IMR-90 (cell line): ENCODE measurements at places on chromosomes 5 and 9.
A peak's percentile ranks its signal among the peaks of the same experiment; 100 is the strongest.

- DNase-seq, result no peak
These were observed 3.1 kb downstream of the LHX3 start for GRCh38 chr9:136201609-136202453.

DNA sequence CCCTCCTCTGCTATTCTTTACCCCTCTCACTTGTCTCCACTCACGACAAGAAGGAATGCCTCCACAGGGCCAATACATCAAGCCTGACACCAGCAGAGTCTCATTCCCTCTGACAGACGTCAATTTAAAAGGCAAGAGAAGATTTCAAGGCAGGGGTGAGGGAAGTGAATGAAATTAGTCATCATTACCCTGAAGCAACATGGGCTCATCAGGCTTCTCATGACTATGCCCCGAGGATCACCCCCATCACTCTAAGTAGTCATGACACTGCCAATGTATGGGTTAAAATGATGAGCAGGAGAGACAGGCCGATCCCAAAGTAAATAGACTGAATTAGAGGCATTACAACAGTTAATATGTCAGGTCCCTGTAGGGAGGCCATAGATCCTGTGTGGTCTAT is 504.4 kb downstream of the TLE4 start:
- DNase-seq, result no peak

DNA sequence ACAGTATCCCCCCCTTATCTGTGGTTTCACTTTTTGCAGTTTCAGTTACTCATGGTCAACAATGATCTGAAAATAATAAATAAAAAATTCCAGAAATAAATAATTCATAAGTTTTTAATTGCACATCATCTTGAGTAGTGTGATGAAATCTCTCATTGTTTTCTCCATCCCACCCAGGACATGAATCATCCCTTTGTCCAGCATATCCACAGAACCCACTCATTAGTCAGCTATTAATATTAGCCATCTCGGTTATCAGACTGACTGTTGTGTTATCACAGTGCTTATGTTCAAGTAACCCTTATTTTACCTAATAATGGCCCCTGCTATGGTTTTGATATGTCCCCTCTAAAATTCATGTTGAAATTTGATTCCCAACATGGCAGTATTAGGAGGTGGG is 40.7 kb downstream of the FAM114A2 start:
- DNase-seq, result no peak

DNA sequence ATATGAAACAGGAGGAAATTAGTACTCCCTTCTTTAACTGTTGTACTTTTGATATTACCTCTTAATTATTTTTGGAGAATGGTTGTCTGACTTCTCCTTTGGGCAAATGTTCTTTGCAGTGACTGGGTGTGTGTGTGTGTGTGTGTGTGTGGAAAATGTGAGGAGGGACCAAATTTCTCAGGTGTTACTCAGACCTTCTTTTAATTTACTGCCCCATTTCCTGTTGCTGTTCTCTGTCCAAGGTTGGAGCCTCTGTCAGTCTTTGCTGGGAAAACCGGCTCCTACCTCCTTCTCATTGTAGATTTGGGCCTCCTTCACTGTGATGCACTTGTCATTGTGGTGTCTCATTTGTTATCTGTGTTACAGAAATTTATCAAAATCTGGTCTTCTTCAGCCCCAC is 68.4 kb downstream of the PBX3 start:
- DNase-seq, result peak; percentile 34

DNA sequence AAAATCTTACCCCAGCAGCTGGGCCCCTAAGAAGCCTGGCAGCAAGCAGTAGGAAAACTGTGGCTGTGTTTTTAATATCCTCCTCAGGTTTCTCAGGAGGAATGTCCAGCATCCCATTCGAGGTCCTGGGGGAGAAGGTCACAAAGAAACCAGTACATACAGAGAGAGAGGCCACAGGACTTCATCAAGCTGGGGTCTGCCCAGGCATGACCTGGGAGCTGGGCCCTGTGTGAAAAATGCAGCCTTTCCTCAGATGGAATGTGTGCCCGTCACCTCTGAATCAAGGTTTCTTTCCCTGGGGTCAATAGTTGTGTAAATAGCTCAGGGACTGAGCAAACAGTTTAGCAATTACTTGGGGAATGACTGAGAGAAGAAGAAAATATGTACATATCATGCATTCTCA is 33.9 kb upstream of the RAD23B start:
- DNase-seq, result peak; percentile 46

GRCh38 chr5:107926121-107926520 is 255.4 kb upstream of the EFNA5 start:
- DNase-seq, result no peak
